ENCODE measurements at places on chromosomes 7 and 10.
A peak's percentile ranks its signal among the peaks of the same experiment; 100 is the strongest.

DNA sequence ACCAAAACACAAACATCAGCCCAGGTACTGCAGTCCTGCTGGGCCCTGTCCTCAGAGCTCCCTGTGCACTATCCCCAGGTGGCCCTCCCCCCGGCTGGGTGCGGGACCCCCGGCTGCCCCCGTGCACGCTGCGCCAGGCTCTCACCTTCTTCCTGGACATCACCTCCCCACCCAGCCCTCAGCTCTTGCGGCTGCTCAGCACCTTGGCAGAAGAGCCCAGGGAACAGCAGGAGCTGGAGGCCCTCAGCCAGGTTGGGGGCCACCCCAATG, 14.3 kb downstream of the ATG9B start:
- DNase-seq: no peak
- H3K4me1 ChIP-seq: peaks cover 32% of the 10 kb centered on the region
- no peak overlapping the region for H3K27ac ChIP-seq

- DNase-seq: no peak
- H3K4me3 ChIP-seq: no peak overlapping the region
- no peak overlapping the region for H3K27ac ChIP-seq
- H3K4me1 ChIP-seq: no peaks in the 10 kb centered on the region
- H3K36me3 ChIP-seq: no peaks in the 10 kb centered on the region
Measured at GRCh38 chr10:16009785-16010184, 149.5 kb upstream of the MINDY3 start.

DNA sequence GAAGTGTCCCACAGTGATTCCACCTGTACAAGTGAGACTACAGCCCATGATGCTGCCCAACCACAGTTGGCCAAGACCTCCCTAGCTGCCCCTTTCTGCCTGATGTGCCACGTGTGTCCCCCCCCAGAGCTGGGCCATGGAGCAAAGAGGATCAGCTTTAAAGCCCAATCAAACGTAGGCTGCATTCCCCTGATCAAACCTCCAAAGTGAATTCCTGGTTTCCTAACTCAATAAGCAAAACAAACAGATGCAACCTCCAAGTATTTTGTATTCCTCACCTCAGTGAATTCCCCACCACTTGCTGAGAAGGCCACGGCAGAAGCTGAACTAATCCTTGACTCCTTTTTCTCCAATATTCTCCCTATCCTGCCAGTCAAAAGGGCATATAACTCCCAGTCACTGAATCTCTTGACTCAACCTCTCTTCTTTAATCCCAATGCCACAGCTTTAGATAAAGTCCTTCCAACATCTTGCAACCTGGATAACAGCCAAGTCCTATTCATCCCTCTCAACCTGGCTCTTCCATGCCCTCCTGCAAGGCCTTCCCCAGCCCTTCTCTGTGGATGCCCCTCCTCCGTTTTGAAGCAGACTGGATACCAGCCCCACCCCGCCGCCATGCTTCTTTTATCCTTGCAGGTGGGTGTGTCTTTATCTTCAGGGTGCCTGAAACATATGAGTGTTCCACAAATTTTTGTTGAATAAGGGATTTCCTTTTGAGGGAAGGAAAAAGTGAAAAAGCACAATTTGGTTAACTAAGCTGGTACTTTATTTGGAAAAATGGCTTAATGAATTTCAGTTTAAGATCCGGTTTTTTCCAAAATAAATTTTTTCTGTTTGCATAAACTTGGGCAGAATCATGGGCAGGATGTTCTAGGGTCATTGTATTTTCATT, 285.2 kb upstream of the MKLN1 start:
- H3K27me3 ChIP-seq: no peaks in the 10 kb centered on the region
- DNase-seq: no peak
- peaks cover 52% of the 10 kb centered on the region for H3K36me3 ChIP-seq
- H3K4me3 ChIP-seq: no peak overlapping the region

- peaks cover 36% of the 10 kb centered on the region for H3K36me3 ChIP-seq
- peak overlapping the region; percentile 91 for H3K4me3 ChIP-seq
- H3K4me1 ChIP-seq: peaks cover 69% of the 10 kb centered on the region
- DNase-seq: peak; percentile 64
- H3K27ac ChIP-seq: peak overlapping the region; percentile 95
- H3K27me3 ChIP-seq: no peaks in the 10 kb centered on the region
Measured at GRCh38 chr7:44750921-44751571, 2.4 kb downstream of the ZMIZ2 start.

- H3K27me3 ChIP-seq: peaks cover 7% of the 10 kb centered on the region
- H3K36me3 ChIP-seq: no peaks in the 10 kb centered on the region
- DNase-seq: no peak
- H3K4me1 ChIP-seq: no peaks in the 10 kb centered on the region
- no peak overlapping the region for H3K4me3 ChIP-seq
Measured at GRCh38 chr10:113823389-113823788, 30.5 kb downstream of the DCLRE1A start.

DNA sequence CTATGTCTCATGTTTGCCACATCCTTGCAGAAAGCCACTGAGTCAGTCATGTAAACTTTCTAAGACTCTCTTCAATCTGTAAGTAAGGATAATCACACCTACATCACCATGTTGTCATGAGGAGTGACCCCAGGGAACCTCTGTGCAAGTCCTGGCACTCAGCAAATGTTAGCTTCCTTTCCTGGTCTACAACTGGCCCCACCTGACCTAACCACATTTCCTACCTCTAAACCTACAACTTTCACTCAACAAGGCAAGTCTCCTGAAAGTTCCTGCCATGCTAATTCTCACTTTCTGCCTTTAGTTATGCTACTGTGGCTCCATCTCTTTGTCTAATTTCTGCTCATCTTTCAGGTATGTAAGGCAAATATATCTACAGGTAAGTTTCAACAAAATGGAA, 72.3 kb upstream of the SEM1 start:
- H3K4me1 ChIP-seq: no peaks in the 10 kb centered on the region
- no peaks in the 10 kb centered on the region for H3K27me3 ChIP-seq
- no peak for DNase-seq
- no peaks in the 10 kb centered on the region for H3K36me3 ChIP-seq

GRCh38 chr7:146090023-146090645, 26.5 kb upstream of the CNTNAP2 start:
- DNase-seq: no peak
- no peak overlapping the region for H3K4me3 ChIP-seq
- H3K27me3 ChIP-seq: no peaks in the 10 kb centered on the region
- H3K36me3 ChIP-seq: no peaks in the 10 kb centered on the region
- H3K4me1 ChIP-seq: no peaks in the 10 kb centered on the region
- H3K27ac ChIP-seq: no peak overlapping the region

GRCh38 chr10:98273057-98273850, 5.3 kb upstream of the LOXL4 start:
- peaks cover 25% of the 10 kb centered on the region for H3K27me3 ChIP-seq
- H3K4me3 ChIP-seq: no peak overlapping the region

- peaks cover 4% of the 10 kb centered on the region for H3K36me3 ChIP-seq
- no peak overlapping the region for H3K4me3 ChIP-seq
- no peaks in the 10 kb centered on the region for H3K27me3 ChIP-seq
- DNase-seq: no peak
- H3K4me1 ChIP-seq: no peaks in the 10 kb centered on the region
Measured at GRCh38 chr10:17092216-17092944, 37.2 kb downstream of the CUBN start.

DNA sequence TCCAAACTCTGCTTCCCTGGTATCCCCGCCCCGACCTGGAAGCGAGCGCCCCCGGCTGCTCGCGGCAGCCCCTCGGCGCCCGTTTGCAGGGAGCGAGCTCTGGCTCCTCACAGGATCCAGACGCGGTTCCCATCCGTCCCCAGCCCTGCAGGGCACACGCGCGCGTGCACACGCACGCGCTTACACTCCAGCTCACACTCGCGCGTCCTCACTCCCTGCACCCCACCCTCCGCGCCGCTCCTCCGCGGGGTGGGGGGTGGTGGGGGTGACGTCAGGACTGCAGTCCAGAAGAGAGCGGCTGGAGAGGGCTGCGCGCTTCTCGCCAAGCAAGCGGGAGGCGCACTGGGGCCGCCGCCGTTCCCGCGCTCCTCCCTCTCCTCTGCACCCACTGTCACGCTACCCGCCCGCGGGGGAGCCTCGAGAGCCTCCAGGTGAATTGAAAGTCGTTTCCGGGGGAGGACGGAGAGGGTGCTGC, 255.6 kb downstream of the OTUD1 start:
- H3K4me1 ChIP-seq: peaks cover 4% of the 10 kb centered on the region
- DNase-seq: no peak
- H3K36me3 ChIP-seq: no peaks in the 10 kb centered on the region

- no peaks in the 10 kb centered on the region for H3K27me3 ChIP-seq
- H3K4me1 ChIP-seq: peaks cover 97% of the 10 kb centered on the region
- DNase-seq: no peak
- peak overlapping the region; percentile 40 for H3K4me3 ChIP-seq
- H3K36me3 ChIP-seq: peaks cover 78% of the 10 kb centered on the region
Measured at GRCh38 chr7:55563596-55564325, 8.5 kb downstream of the VOPP1 start.

DNA sequence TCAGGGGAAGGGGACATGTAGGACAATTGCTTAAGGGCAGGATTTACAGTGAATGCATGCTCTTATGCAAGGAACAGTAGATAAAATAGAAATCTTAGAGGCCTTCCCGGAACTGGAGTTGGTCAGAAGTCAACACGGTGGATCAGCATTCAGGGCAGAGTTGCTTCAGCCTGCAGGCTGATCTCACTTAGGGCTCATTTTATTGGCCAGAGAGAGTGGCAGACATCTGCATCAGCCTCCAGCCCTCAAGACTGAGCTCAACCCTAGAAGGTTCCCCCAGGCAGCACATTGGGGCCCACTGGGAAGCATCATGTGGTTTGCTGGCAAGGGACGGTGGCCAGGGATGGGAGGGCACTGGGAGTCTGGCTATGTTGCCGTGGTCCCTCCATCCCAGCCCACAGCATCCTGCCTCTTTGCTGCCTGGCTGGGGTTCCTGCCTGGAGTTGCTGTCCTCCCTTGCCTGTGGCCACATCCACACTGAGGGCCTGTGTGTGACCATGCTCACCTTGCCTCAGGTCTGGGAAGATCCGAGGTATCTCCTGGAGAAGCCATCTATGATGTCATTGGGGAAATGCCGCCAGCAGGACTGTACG, 13.0 kb downstream of the SCART1 start:
- H3K27ac ChIP-seq: no peak overlapping the region
- H3K4me1 ChIP-seq: no peaks in the 10 kb centered on the region
- DNase-seq: no peak
- H3K27me3 ChIP-seq: no peaks in the 10 kb centered on the region

GRCh38 chr7:14902589-14903067, at the start of gene DGKB:
Gene DGKB (minus strand): TSS chr7:14902751.
- DNase-seq: no peak
- no peak within 1 kb of the TSS for H3K4me3 ChIP-seq
- no peak within 1 kb of the TSS for H3K27ac ChIP-seq
- no peaks in the 10 kb centered on the region for H3K36me3 ChIP-seq

- peaks cover 7% of the 10 kb centered on the region for H3K4me1 ChIP-seq
- H3K4me3 ChIP-seq: no peak overlapping the region
- peaks cover 19% of the 10 kb centered on the region for H3K36me3 ChIP-seq
- H3K27me3 ChIP-seq: no peaks in the 10 kb centered on the region
Measured at GRCh38 chr10:112526139-112526538, 79.1 kb downstream of the VTI1A start.

DNA sequence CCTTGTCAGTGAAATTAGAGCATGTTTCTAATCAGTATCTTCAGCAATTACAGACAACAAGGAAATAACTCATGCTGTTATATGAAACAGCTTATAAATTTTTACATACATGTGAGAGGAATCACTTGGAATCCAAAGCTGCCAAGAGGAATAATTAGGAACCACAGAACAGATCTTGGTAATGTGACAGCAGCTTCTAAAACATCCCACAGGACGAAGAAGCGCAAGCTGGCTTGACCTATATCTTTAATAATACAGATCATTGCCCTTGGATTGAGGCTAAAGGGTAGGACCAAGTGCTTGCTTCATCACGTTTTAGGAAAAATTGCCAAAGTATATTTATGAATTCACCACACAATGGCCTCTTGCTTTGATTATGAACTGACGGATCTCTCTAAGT, 869.8 kb downstream of the LRMDA start:
- no peaks in the 10 kb centered on the region for H3K36me3 ChIP-seq
- H3K27ac ChIP-seq: no peak overlapping the region
- H3K27me3 ChIP-seq: peaks cover 10% of the 10 kb centered on the region
- no peak overlapping the region for H3K4me3 ChIP-seq

DNA sequence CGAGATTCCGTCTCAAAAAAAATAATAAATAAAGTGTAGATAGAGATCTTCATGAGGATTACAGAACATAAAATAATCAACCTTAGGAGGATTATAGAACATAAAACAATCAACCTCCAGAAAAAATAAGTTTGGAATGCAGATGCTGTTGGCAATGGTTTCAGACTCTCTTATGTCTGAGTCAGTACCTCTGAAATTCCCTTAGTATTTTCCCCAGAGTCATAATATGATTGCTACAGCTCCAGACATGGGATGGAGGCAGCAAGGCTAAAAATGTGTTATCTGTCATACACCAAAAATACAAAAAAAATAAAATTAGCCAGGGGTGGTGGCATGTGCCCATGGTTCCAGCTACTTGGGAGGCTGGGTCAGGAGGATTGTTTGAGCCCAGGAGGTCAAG, 22.2 kb downstream of the CADPS2 start:
- H3K27me3 ChIP-seq: no peaks in the 10 kb centered on the region
- no peak for DNase-seq
- H3K36me3 ChIP-seq: no peaks in the 10 kb centered on the region
- H3K4me3 ChIP-seq: no peak overlapping the region
- H3K27ac ChIP-seq: no peak overlapping the region
- H3K4me1 ChIP-seq: no peaks in the 10 kb centered on the region

DNA sequence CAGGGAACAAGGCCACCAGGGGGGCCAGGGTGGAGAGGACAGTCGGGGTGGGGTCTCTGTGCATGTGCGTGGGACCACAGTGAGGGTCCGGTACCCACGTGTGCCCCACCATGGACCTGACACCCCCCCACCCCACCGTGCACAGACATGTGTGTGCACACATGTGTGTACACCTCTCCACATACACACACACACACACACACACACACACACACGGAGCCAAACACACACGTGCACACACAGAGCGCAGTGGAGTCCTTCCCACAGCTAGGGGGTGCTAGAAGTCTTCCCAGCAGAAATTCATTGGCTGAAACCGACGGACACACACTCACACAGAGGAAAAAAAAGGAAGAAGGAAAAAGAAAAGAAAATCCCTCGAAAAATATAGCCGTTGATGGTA, 42.8 kb upstream of the GNA12 start:
- no peak overlapping the region for H3K4me3 ChIP-seq
- no peak for DNase-seq
- peaks cover 7% of the 10 kb centered on the region for H3K4me1 ChIP-seq
- H3K27ac ChIP-seq: no peak overlapping the region
- no peaks in the 10 kb centered on the region for H3K27me3 ChIP-seq

DNA sequence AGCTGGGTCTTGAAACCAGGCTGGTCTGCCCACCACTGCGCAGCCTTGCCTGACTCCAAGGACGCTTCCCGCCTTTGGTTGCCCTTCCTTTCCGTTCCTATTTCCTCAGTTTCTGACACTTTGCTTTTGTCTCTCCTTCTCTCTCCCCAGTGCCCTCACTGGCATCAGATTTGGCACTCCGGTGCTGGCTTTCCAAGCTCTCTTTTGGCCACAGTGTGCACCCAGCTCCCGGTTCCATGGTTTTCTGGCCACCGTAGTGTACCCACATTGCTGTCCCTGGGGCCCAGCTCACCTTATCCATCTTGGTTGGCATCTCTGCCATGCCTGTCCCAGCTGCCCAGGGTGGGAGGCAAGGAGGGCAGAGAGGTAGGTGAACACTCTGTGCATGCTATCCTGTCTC, 142.2 kb downstream of the PLXNA4 start:
- H3K4me3 ChIP-seq: no peak overlapping the region
- no peak for DNase-seq
- no peaks in the 10 kb centered on the region for H3K36me3 ChIP-seq

All from activated B cell treated with CpG ODN at 0.5 μM for 24 hours (primary cell).